ENCODE measurements at places on chromosomes 1 and 21. TPM values are rescaled to one million over a fixed set of nuclear protein-coding genes. Genes with fewer than 3 reads are reported as not detected.

The CCDC28B gene
- polyA plus RNA-seq = 13.1 TPM

The LRP8 gene
- polyA plus RNA-seq = 1.7 TPM

The HLX gene
- polyA plus RNA-seq = 6.9 TPM

The NOS1AP gene
- polyA plus RNA-seq = not detected

The RGS18 gene
- 11.3 TPM for polyA plus RNA-seq

The OR6K2 gene
- polyA plus RNA-seq = not detected
